ENCODE measurements at places on chromosomes 1 and 21.

DNA sequence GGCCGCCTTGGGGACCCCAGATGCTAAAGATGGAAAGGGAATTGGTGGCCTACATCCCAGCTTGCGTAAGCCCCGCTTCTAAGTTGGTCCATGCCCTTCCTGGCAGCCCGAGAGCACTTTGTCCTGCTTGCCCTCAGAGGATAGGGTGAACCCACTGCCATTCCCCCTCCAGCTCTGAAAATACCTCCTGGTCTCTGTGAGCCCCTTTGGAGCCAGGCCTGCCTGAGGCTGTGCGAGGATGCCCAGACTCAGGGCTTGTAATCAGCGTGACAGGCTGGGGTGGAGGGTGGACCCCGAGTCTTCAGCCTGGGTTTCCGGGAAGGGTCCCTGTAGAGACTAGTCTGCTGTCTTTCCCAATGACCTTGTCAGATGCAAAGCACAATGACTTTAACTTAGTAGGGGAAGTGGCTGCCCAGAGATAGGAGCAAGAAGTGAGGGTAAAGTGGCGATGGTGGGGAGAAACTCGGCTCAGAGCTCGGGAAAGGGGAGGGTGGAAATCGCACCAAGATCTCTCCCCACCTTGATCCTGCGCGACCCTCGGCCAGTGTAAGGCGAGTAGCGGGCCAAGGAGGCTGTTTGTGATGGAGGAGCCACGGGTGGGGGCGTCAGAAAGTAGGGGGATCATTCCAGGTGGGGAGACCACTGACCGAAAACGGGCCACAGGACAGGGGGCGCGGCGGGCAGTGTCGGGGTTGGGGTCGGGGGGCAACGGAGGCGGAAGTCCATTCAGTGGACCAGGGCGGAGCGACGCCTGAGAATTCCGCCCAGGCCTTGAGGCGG lies 2.7 kb upstream of the HES3 start:
- DNase-seq = no peak

- no peak for DNase-seq
Measured at GRCh38 chr1:31510853-31511789, 65.2 kb upstream of the TINAGL1 start.

GRCh38 chr1:156157966-156158365 lies 4.6 kb downstream of the SEMA4A start:
- DNase-seq = no peak

GRCh38 chr1:247118946-247119446 lies 14.8 kb upstream of the ZNF669 start:
- no peak for DNase-seq

- DNase-seq = no peak
Measured at GRCh38 chr1:39321979-39322378, 117.5 kb downstream of the MACF1 start.

DNA sequence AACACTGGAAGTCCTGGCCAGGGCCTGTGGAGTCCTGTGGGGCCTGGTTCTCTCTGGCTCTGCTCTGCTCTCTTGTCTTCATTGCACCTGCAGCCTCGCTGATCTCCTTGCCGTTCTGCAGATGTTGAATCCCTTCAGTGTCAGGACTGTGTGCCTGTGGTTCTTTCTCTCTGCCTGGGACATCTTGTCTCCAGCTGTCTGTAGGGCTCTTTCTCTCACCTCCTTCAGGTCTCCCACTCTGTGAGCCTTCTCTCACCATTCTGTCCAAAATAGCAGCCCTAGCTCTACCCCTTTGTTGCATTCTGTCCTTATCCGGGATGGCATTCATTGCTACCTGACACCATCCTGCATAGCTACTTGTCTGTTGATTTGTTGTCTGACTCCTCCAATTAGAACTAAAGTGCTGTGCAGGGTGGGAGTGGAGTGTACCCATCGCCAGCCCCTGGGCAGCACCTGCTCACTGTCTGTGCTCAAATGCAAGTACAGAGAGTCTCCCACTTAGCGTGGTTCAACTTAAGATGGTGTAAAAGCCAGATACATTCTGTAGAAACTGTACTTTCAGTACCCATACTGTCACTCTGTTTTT lies 8.9 kb downstream of the PGBD2 start:
- DNase-seq = no peak

GRCh38 chr1:157370698-157371097 lies 181.6 kb downstream of the FCRL5 start:
- DNase-seq = no peak

DNA sequence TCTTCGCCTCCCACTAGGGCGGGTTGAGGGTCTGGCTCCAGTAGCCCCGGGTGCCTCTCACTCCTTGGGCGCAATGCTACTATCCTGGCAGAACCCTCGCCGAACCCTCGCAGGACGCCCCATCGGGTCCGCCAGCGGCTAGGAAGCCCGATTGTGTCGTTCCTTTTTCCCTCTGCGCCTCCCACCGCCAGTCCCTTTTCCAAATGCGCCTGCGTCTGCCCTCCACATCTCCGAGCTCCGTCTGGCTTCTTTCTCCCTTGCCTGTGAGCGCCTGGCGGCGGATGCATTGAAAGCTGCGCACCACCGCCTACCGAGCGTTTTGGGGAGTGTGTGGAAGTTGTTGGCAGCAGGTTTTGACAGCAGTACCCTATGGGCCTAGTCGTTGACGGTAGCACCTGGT lies 1.0 kb upstream of the DIRAS3 start:
- peak; percentile 31 for DNase-seq

- no peak for DNase-seq
Measured at GRCh38 chr1:113031171-113031933, 41.6 kb upstream of the LRIG2 start.

DNA sequence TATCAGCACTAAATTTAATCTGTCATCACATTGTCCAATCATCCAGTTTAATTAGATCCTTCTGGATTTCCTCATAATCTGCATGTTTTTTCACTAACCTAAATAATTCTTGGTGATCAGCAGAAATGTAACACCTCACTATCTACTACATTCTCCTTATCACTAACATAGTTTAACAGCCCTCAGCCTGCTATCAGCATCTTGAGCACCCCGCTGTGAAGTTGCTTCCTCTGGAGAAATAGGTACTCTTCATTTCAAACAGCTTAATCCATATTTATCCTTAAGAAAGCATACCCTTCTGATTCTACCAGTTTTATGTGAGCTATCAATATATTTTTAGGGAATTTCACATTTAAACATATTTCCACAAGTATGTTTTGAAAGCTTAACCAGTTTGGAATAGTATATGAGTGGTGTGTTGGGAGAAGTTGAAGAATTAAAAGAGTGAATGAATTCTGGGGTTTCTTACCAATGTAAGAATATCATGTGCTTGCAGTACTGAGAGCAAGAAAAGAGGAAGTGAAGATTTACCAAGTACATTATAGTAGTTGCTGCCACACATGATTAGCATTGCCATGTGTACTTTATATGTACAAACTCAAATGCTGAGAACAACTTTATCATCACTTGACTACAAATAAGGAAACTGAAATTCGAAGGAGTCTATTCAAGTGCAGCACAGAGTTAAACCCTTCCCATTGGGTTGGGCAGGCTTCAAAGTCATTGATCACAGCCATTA lies 771.1 kb upstream of the ADGRL4 start:
- DNase-seq = no peak

GRCh38 chr1:168396940-168397684 lies 116.4 kb downstream of the TBX19 start:
- DNase-seq = no peak

DNA sequence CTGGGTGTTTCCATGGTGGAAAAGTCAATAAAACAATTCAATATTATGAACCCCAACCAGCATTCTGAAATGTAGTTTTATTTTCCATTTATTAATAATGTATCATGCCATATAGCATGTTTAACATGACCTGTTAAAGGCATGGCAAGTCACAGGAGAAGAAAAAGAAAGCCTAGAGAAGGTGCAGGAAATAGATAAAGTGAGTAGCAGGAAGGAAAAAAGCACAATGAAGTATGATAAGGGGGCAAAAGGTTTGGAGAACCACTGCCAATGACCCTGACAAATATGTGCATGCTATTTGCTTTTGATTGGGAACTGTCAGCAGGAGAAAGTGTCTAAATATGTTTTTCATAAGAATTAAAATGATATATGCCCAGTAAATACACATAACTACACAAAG lies 85.6 kb downstream of the HMCN1 start:
- no peak for DNase-seq

- peak; percentile 27 for DNase-seq
Measured at GRCh38 chr1:113146242-113147072, 73.5 kb downstream of the LRIG2 start.

- DNase-seq = no peak
Measured at GRCh38 chr1:25049190-25049589, 119.1 kb upstream of the RUNX3 start.

GRCh38 chr1:98975113-98975512 lies 29.5 kb downstream of the PLPPR5 start:
- no peak for DNase-seq

- DNase-seq = no peak
Measured at GRCh38 chr1:15391366-15391765, 18.3 kb upstream of the EFHD2 start.

GRCh38 chr1:192529031-192529755 lies 46.4 kb upstream of the RGS1 start:
- no peak for DNase-seq

DNA sequence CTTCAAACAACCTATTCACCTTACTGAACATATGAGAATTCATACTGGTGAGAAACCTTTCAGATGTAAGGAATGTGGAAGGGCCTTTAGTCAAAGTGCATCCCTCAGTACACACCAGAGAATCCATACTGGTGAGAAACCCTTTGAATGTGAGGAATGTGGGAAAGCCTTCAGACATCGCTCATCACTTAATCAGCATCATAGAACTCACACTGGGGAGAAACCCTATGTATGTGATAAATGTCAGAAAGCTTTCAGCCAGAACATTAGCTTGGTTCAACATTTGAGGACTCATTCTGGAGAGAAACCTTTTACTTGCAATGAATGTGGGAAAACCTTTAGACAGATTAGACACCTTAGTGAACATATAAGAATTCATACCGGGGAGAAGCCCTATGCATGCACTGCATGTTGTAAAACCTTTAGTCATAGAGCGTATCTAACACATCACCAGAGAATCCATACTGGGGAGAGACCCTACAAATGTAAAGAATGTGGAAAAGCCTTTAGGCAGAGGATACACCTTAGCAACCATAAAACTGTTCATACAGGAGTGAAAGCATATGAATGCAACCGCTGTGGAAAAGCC lies 13.2 kb upstream of the EXO5 start:
- no peak for DNase-seq

GRCh38 chr1:172121081-172121717 lies 279.9 kb downstream of the DNM3 start:
- no peak for DNase-seq

- no peak for DNase-seq
Measured at GRCh38 chr1:34746785-34747637, 7.8 kb upstream of the GJB5 start.

- DNase-seq = no peak
Measured at GRCh38 chr1:200103966-200104583, 76.6 kb downstream of the NR5A2 start.

DNA sequence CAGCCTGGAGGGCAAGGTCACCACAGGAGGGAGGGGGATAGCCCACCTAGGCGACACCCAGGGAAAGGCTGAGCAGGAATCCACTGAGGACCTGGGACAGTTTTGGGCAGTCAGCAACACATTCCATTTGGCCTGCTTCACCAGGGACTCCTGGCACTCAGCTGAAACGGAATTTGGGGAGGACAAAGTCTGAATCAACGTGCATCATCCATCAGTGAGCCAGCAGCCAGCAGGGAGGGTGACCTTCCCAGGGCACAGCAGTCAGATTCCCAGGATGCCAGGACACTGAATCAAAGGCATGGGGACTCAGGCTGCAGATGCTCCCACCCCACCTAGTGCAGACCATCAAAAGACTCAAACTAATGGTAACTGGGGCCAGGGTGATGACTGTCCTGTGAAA lies 4.6 kb downstream of the SH3BP5L start:
- DNase-seq = peak; percentile 64

- no peak for DNase-seq
Measured at GRCh38 chr1:77625250-77625649, 57.2 kb downstream of the ZZZ3 start.

DNA sequence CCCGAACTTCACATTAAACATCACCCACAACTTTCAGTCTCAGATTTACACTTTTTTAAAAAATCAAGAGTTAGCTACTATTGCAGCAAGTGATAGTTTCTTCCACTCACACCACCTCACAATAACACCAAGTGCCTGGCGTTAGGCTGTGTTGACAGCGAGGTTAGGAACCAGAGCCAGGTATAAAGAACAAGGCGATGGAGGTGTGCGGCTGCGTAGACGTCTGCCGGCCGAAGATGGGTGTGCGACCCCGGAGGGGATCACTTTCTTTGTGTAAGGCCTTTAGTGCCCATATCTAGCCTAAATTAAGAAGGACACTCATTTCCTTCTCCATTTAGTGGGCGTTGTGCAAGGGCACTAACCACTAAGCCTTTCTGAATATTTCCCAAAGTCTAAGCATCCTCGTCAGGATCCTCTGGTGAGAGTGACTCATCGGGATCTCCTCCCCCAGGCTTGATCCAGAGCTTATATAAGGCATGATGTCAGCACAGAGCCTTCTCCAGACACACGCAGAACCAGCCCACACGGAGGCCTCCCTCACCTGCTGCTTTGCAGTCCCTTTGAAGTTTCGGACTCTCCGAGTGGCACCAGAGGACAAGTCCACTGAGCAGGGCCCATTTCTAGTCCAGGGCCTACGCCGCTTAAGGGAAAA lies 11.8 kb downstream of the NHLH2 start:
- peak; percentile 82 for DNase-seq

DNA sequence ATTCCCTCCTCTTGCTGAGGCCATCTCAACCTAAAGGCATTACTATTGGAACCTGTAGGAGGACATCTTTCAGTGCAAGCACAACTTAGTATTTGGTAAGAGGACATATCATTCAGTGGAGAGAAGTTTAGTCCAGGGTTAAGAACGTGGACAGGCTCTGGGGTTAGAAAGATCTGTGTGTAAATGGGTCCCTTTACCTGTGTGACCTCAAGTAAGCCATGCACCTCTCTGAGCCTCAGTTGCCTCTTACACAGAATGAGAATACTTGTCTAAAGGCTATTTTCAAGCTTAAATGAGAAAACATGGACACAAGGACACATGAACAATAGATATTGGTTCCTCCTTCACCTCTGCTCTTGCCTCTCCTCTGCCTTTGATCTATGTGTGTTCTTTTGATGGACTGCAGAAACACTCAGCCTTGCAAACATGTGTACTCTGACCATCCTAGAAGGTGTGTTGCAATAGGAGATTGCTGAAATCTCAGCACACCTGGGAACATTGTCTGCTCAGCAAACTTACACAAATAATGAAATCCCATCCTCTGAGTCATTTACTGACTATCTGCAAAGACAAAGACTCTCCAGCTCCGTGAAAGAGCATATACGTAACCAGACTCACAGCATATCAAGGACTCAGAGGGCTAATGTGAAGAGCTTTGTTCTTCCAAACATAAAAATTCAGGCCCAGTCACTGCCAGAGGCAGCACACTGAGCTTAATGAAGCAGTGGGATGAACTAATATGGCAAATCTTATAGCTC lies 143.8 kb downstream of the DAB1 start:
- peak; percentile 23 for DNase-seq

DNA sequence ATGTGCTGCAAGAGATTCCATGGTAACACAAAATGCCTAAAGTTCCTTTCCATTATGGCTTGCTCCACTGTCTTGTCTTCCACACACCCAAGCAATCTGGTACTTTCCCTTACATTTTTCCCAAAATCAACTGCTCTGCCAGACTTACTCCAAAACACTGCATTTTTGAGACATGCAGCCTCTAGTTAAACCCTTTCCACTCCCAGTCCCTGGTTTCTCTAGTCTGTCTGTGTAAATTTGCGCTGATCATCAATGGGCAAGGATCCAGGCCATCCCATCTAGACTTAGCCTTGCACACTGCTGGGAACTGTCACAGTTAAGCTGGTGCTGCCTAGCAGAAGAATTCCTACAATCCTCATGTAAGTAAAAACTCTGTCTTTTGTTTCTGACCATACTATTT lies 47.8 kb downstream of the DAB1 start:
- DNase-seq = no peak

Measured in non-pigmented ciliary epithelial cell (primary cell).